ENCODE measurements at places on chromosomes 2 and 18.

DNA sequence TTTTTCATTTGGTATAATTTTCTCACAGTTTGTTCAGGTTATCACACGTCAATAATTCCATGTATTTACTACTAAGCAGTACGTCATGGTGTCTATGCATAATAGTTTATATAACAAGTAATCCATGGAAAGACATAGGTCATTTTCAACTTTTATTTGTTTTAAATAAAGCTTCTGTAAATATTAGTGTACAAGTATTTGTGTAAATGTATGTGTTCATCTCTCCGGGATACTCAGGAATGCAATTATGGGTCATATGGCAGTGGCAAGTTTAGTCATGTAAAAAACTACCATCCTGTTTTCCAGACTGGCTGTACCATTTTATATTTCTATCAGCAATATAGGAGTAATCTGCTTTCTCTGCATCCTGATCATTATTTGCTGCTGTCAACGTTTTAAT, 231.1 kb upstream of the ZNF804A start:
- no peak for DNase-seq

DNA sequence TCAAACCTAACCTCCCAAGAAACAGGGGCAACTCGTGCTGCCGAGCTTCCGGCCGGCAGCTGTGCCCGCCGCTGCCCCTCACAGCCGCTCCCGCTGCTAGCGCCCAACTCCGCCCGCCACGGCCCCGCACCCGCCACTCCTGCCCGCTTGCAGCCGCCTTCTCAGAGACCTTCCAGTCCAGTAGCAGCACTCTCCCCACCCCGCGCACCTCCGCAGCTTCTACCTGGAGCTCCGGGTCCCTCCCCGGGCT, 722 bp upstream of the C2orf15 start:
- peak; percentile 25 for DNase-seq

DNA sequence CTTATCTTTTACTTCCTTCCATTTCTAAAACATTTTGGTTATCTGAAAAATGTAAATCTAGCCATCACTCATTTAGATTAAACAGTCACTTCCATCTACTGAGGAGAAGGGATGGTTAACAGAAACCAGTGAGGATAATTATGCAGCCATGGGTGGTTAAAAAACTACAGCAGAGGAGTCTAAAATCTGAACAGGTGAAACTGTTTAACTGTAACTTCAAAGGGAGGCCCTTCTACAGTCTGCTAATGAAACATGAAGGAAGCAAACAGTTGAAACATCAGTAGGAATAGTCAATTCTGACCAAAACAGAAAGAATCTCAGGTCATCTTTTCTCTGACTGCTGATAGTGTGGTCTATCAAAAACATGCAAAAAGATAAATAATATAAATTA, 71.0 kb downstream of the DTNB start:
- DNase-seq, result no peak

GRCh38 chr2:69453475-69454129, 16.4 kb upstream of the NFU1 start:
- DNase-seq, result no peak

- DNase-seq, result no peak
Measured at GRCh38 chr2:32825291-32825712, 121.5 kb upstream of the LTBP1 start.

DNA sequence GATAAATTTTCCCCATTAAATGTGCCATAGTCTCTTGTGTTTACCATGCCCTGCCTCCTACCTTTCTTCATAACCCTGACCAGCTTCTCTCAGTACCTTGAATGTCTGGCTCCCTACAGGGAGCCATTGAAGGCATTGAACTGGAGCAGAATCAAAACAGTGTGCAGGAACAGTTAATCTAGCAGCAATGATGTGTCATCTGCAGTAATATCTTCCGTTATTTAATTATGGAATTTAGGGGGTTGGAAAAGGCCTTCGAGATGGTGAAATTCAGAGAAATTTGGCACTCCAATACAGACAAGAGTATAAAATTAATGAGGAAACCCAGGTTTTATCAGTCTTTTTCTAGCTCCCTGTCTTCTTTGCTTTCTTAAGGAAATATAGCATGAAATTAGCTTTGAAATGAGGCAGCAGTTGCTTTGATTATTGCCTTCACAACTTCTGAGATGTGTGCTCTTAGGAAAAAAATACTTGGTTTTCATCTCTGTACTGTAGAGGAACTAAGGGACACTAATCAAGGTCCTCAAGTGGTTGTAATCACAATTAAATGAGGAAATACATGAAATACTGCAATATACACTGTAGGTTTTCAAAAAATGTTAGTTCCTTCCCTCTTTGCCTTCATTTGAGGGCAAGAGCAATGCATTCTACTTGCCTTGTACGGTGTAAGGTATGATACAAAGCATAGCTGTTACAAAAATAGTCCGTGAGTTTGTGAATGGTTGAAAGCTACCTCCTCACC, 369.1 kb downstream of the SETBP1 start:
- DNase-seq, result no peak

- DNase-seq, result no peak
Measured at GRCh38 chr2:46045888-46046287, 251.3 kb upstream of the EPAS1 start.

GRCh38 chr2:174608866-174609214, 11.2 kb upstream of the WIPF1 start:
- DNase-seq, result no peak

DNA sequence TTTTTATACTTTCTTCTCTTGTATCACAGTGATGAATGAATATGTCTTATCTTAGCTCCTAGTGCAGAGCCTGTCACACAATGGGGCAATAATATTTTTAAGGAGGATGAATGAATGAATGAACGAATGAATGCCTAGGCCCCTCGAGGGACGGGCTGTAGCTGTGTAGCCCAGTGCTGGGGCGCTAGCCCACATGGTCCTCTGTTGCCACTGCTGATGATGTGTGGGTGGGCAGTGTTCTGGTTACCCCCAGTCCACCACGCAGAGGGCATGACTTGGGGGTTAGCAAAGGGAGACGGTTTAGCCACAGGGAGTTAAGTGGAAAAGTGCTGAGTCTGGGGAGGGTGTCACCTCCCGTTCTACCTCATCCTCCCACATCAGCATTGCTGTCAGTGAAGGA, 134.2 kb downstream of the SMAD7 start:
- DNase-seq, result no peak

- no peak for DNase-seq
Measured at GRCh38 chr2:7400628-7401027, 483.4 kb downstream of the RNF144A start.

GRCh38 chr2:200454927-200455801, 54.7 kb downstream of the KCTD18 start:
- no peak for DNase-seq

DNA sequence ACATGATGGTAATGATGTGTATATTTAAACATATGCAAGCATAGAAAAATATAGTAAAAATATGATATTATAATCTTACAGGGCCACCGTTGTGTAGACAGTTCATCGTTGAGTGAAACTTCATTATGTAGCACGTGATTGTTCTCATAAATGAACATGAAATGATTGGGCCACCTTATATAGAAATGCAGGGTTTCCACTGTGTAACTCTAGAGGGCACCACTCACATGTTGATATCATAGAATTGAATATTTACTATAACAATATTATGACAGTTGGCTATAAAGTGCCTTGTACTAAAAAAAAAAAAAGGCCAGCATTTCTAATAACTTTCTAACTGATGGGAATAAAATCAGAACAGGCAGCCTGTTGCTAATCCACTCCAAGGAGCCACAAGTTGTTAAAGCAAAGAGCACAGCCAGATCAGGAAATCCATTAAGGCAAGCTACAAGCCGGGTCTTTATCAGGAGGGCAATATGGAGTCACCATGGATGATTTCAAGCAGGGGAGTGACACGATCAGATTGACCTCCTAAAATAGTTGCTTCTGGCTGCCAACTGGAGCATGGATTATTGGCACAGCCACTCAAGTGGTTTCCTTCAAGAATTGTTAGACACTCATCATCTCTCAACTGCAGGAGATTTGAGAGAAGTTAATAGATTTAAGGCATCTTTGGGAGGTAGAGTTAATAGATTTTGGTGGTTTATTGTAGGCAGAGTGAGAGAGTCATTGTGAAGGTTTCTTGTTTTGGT, 16.7 kb downstream of the IL1F10 start:
- no peak for DNase-seq

GRCh38 chr18:2442006-2442405, 129.3 kb downstream of the METTL4 start:
- DNase-seq, result no peak

DNA sequence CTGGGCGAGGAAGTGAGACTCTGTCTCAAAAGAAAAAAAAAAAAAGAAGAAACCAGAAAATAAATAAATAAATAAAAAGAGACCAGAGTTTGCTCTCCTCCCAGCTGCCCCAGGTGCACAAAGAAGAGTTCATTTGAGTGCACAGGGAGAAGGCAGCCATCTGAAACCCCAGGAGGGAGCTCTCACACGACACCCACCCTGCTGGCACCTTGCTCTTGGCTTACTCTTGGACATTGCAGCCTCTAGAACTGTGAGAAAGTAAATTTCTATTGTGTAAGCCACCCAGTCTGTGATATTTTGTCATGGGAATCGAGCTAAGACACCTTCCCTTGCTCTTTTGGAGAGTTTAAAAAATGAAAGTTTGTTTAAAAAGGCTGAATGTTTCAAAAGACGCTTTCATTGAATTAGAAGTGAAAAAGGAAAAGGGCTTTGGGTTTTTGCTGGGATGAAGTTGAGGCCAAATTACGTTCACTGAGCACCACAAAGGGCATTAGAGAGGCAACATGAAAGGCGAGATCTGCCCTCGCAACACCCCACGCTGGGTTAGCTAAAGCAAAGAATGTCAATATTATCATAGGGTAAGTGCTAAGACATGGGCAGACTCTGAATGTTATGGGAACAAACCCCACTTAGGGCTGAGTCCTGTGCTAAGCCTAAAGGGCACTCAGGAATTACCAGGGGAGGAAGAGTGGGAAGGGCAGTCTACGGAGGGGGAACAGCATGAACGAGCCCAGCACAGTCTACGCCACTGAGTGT, 128.9 kb upstream of the RIOK3 start:
- no peak for DNase-seq

DNA sequence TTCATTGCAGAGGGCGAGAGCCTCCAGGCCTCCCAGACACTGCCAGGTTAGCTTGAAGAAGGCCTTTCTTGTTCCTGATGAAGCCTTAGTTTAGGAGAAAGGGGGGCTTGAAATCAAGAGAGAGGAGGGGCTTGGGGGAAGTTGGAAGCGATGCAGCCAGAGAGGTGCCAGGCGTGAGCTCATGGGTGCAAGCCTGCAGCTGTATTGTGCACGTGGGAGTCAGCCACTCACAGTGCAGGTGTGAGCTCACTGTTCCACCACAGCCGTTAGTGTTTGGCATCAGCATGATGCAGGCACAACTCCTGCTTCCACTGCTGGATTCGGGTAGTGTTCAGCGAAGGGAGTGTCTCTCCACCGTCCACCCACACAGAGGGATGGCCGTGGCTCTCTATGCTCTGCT, 68.4 kb upstream of the ALPP start:
- DNase-seq, result no peak

- no peak for DNase-seq
Measured at GRCh38 chr2:195871326-195871725, 197.3 kb downstream of the DNAH7 start.

DNA sequence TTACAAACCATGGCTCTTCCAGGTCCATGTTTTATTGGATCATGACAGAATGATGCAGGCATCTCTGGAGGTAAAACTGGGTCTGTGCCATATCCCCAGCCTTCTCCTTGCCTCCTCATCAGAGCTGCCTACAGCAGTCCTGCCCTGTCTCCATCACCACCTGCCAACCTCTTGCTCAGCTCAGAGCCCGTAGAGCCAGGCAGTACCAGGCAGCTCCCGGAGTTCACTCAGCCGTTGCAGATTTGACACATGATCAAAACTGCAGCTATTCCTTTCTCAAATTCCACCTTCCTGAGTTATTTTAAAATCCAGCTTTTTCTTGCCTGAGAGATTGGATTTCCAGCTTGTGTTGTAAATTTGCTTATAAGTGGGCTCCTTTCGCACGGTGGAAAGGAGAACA, 218.2 kb upstream of the CELF4 start:
- no peak for DNase-seq

GRCh38 chr2:215985257-215985656, 28.1 kb downstream of the MREG start:
- no peak for DNase-seq

GRCh38 chr2:86039178-86039962, 66.3 kb downstream of the POLR1A start:
- DNase-seq, result no peak

DNA sequence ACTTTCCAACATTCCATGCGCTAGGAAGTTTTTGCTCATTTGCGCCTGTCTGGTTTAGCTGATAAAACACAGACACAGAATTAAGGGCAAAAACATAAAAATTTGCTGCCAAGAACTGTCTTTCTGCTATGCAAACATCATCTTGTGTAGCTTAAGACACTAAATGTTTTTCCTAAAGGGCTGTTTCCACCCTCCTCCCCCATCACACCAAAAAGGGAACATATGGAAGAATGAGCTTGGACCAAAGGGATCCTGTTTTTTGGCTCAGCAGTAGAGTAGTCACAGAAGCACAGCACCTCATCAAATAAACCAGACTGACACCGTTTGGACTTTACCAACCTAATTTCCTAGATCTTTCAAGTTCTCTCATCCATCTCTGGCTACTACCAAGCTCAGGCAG, 210.1 kb downstream of the ZNF521 start:
- DNase-seq, result no peak

GRCh38 chr2:172366596-172367150, 60.7 kb upstream of the ITGA6 start:
- no peak for DNase-seq

GRCh38 chr2:129888461-129888860, 91.0 kb upstream of the RAB6C start:
- DNase-seq, result no peak

GRCh38 chr2:64140665-64141200, 3.5 kb downstream of the PELI1 start:
- DNase-seq, result no peak

DNA sequence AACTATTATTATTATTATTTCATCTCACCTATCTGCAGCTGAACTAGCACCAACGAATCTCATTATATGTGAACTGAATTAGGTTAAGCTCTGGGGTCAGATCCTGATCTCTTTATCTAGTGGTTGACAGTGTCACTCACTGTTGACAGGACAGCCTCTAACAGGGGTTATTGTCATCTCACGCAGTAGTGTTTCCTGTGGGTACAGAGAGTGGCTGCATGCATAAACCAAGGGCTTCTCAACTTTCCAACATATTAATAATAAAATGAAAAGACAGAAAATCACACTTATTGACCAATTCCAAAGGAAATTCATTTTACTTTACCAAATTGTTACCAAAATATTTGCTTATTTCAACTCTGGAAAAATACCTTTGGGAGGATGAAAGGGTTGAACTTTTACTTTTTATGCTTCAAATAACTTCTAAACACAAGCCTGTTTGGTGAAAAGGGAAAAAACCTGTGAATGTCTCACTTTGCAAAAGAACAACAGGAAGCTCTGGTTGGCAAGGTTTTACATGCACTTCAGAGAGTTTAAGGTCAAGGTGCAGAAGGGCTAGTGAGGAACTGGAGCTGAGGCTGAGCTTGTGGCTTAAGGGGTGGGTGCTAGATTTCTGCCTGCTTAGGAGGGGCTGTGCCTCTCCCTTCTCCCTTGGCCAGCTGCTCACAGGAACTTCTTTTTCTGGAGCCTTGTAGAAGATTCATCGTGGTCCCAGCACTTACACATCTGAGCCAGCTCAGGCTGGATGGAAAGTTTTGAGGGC, 72.6 kb downstream of the CTAGE1 start:
- no peak for DNase-seq

- DNase-seq, result no peak
Measured at GRCh38 chr2:24121066-24121465, 2.1 kb downstream of the PFN4 start.
